ENCODE measurements at places on chromosomes 16 and 17.

GRCh38 chr17:55705847-55706246 lies 16.8 kb downstream of the TMEM100 start:
- DNase-seq: no peak

GRCh38 chr17:52678211-52678610 lies 519.7 kb upstream of the CA10 start:
- no peak for DNase-seq

DNA sequence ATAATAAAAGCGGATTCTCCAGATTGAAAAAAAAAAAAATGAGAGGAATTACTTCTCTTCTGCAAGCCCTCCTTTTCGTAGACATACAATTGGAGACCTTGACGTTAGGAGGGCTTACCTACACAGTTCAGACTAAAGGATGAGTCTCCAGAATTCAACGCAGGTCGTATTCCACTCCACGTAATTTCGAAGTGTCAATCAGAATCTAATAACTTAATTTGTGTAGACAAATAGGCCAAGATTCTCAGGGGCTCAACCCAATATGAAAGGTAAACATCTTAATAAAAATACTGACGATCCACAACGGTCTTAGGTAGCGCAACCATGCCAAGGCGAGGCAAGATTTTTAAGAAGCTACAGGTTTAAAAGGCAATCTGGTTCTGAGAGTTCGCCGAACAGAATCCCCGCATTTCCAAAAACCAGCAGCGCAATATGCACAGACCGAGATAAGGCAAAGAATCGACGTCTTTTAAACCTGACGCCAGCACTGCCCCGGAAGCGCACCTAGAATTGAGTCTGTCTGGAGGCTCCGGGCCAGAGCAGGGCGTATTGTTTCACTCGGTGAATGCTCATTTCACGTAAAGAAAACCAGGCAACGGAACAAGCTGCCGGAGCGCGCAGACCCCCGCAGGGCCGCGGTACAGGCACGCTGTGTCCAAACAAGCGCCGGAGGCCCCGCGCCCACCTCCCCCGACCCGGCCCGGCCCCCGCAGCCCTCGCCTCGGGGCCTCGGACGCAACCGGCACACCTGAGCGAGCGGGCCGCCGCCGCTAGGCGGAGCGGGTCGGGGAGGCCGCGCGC lies 623 bp downstream of the MBTPS1 start:
- DNase-seq: no peak

GRCh38 chr16:9008601-9009260 lies 45.0 kb upstream of the USP7 start:
- DNase-seq: peak; percentile 79

DNA sequence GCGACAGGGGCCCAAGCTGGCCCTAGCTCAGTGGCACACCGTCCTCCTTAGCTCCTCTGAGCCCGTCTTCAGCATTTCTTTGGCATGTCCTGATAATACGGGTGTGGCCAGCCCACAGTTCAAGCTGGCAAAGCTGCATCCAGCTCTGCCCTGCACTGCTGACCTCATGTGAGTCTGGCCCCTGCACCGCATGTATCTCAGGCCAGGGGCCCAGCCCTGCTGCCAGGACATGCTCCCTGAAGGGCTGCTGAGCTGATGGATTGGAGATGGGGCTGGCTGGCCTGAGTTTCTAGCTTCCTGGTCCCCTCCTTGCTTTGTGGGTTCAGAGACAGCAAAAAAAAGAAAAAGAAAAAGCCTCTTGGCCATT lies 2.4 kb downstream of the DOC2B start:
- no peak for DNase-seq

DNA sequence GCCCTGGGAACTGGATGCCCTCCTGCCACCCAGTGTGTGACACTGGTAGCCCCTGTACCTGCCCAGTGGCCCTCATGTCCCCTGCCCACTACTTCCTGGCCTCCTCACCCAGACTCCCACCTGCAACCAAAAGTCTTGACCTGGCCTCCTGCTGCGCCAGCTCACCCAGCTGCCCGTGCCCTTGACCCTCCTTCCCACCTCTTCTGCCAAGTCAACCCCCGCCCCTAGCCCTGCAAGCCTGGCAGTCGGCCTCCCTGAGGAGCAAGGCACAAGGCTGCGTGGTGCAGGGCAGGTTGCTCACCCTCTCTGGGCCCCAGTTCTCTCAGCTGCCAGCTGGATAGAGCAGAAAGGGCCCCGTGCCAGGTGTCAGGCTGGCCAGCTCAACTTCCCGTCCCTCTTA lies 12.3 kb upstream of the FAM83G start:
- no peak for DNase-seq

DNA sequence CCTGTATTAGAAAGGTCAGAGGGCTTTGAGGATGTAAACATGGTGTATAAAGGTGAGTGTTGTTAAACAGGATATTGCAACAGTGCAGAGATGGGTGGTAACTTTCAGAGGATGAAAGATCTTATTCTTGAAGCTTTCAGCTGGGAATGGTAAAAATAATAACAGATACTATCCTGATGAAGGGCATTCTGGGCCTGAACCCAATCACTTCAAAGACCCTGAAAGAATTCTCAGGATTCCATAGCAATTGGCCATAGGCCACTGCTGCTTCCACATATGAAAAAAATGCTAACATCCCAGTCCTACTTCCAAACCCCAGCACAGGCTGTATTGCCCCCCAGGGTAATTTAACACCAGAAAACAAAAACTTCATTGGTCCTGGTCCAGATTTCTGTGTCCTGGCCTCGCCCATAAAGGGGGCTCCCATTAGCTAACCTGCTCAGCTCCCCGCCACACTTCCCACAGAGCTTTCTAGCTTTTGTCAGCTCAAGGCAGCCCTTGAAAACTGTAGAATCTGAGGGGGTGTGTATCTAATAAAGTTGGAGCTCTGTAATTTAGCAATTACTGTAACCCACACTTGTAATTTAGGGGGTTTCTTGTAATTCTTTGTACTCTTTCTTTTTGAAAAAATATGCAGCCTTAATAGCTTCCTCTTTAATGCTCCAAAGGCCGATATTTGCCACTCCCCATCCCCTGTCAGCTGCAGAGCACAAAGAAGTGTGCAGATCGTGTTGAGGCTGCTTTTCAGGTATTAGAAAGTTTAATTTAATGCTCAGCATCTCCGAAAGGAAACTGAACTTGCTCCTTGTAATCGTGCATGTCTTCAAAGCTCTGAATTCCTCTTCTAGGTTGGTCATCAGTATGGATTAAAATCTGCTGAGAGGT lies 371.5 kb downstream of the SEC14L1 start:
- DNase-seq: no peak

DNA sequence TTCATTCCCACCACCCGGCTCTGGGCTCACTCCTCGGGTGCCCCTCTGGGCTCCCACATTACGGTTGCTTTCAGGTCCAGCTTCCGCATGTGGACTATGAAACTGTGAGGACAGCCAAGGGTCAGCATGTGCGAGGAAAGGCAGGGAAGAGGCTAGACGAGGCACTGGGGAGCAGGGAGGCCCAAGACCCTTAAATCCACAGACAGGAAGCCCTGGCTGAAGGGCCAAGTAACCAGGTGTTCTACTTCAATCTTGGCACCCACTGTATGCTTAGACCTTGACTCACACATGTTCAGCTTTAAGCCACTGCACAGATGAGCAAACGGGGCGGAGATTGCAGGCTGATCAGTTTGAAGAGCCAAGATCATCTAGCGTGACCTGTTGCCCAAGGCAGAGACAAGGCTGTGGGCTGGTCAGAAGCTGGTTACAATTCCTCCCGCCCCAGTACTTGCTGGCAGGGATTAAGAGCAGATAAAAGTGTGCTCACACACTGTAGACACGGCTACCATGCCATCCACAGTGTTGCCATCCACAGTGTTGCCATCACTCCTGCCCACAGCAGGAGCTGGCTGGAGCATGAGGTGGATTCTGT lies at the start of gene CES4A:
TSS of gene CES4A (plus strand) at position 393 of the 592 bp plus-strand sequence. CDS start at position 577, 184 bp downstream.
- no peak for DNase-seq

DNA sequence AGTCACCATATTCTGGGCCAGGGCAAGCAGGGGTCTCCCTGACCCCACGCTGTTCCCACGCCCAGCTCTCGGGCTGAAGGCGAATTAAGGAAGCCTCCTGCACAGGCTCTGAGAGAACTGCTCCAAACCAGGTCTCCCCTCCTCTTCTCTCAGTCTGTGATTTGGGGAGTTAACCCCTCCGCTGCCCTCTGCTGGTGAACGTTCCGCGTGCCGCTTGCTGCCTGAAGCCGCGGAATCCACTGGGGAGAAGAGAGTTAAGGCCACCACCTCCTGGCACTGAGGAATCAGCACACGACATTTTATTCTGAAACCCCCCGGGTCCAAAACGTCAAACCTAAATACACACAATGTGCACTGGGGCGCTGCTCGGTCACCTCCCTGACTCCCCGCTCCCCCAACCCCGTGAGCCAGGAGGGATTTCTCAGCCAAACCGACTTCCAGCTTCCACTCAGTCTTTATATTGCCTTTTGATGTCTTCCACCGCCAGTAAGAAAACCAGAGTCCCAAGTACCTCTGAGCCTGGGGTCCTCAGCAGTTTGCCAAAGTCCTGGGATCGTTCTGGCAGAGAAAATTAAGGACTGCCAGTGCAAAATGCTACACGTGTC lies 54.4 kb upstream of the RCVRN start:
- DNase-seq: no peak

GRCh38 chr17:27893841-27894503 lies 807 bp upstream of the LYRM9 start:
- DNase-seq: no peak

- DNase-seq: no peak
Observed at GRCh38 chr16:23145186-23145585, 4.1 kb downstream of the USP31 start.

GRCh38 chr17:49488612-49489011 lies 6.5 kb upstream of the NGFR start:
- no peak for DNase-seq

GRCh38 chr17:64974750-64975317 lies 55.6 kb upstream of the LRRC37A3 start:
- no peak for DNase-seq

DNA sequence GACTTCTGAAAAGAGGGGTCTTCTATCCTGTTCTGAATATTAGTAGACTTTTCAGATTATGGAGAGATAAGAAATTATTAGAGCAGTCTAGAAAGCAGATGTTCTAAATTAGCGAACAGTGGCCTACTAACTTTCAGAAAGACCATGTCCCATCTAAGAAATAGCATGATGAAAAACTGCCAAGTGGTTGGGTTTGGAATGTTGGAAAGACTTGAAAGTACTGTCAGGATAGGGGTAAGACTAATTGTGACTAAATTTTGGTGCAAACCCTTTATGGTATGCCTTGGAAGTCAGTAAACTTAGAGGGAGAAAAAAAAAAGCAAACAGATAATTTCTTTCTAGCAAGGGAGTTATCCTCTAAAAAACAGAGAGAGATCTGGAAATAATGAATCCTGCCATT lies 41.1 kb downstream of the TANGO6 start:
- no peak for DNase-seq

DNA sequence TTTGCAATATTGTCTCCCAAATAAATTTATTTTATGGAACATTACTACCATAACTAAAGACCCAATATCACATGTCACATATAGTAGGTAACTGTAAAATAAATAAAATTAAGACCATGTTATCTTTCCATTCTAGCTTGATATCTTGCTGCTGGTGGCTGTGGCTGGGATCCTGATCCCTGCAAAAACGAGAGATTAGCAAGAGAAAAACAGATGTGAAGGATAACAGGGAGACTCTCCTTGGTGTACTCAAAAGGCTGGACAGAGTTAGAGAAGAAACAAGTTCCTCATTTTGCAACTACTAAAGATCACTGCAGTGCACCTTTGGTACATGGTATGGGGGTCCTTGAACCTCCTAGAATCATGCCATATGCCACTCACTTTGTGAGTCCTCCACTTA lies 49.7 kb downstream of the ARHGAP27 start:
- DNase-seq: no peak

DNA sequence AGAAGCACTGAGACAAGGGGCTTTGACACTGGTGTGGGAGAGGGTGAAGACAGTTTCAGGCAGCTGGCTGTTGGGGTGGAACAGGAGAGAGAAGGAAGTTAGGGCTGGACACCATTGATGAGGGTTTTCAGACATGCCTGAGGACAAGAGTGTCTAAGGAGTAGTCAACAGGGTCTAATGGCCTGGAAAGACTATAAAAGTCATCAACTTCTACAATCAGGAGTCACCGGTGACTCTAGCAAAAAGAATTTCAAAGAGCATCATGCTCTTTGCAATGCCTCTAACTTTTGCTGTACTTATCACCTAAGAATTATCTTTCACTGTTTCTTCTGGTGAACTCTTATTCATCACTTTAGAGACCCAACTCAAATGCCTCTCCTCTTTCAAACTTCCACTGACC lies 213.9 kb downstream of the C16orf78 start:
- no peak for DNase-seq

DNA sequence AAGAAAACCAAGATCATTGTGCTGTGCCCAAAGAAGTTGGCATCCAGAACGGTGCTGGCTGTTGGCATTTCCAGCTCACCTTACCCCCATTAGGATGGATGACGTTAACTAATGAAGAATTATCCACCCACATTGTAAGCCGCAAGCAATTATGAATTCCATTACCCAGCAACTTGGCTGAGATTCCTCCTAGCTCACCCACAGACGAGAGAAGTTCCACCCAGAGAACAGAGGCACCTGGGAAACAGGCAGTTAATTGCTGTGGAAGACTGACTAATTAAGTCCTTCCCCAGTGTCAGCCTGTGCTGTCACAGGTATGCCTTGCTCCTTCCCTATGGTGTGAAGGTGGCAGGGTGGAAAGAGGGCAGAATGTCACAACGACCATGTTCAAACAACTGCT lies 456.2 kb upstream of the CDH5 start:
- DNase-seq: no peak

DNA sequence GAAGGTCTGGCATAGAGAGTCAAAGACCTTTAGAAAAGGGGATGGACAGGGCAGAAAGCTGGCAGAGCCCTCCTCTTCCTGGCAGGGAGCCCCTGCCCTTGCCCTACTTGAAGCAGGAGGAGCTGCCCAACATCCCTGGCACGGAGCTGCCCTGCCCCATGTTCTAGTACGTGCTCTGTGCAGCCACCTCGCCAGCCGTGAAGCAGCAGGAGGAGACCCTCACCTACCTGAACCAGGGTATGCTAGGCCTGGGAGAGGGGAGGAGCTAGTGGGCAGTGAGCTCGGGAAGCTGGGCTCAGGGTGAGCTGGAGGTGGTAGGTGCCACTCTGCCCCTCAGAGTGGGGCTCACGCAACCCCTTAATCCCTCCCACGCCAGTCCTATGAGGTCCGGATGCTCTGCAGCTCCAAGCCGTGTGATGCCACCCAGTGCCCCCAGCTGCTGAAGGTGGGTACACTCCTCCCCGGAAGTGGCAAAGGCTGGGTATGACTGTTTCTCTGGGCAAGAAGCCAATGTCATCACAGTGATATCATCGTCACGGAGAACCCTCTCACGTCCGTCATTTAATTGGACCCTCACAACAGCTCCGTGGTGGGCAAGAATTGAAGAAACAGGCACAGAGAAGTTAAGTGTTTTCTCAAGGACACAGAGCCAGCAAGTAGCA lies 12.7 kb upstream of the STAC2 start:
- DNase-seq: no peak

GRCh38 chr16:72029567-72030271 lies 21.2 kb downstream of the DHODH start:
- DNase-seq: no peak

GRCh38 chr16:31708348-31708747 lies 165.3 kb upstream of the ZNF267 start:
- no peak for DNase-seq

- no peak for DNase-seq
Observed at GRCh38 chr16:26204138-26204537, 512.4 kb downstream of the HS3ST4 start.

- DNase-seq: no peak
Observed at GRCh38 chr16:75632857-75633256, 9.8 kb upstream of the ADAT1 start.

- DNase-seq: no peak
Observed at GRCh38 chr17:46974086-46974485, 5.0 kb downstream of the RPRML start.

Data from ascending aorta (tissue), 2 donors.